ENCODE measurements at places on chromosomes 5 and 9. TPM values are rescaled to one million over a fixed set of nuclear protein-coding genes. Genes with fewer than 3 reads are reported as not detected.
A peak's percentile ranks its signal among the peaks of the same experiment; 100 is the strongest.

DNA sequence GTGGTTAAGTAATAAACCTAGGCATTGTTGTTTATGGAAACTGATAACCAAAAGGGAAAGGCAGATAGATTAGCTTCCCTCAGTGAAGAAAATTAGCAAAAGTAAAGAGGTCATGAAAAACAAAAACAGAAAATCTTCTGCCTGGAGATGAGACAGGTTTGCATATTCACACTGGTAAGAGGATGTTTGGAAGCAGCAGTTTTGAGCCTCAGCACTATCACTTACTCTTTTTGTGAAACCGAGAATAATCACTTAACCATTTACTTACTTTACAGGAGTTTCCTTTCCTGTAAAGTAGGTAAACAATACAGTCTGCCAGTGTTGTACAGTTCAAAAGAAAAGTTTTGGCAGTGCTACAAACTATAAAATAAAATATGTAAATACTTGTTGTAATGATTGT lies 35.5 kb upstream of the EMB start:
- DNase-seq, result no peak

DNA sequence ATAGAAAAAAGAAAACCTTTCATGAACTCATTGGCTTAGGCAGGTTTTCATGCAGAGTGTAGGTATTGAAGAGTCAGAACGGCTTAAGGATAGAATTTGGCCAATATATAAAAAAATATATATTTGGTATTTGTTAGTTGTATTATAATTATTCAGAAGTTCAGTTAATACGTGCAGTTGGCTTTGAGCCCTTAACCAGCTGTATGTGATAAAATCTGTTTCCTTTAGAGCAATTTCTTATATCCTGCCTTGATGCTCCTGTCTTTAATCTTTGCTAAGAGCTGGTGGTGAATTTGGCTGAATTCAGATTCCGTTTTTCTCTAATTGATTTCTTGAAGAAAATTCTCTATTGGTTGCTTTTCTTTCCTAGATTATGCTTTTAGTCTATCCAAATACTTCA lies 3.7 kb downstream of the ANXA1 start:
- DNase-seq, result no peak

GRCh38 chr9:12737871-12738270 lies 36.9 kb upstream of the LURAP1L start:
- DNase-seq, result no peak

DNA sequence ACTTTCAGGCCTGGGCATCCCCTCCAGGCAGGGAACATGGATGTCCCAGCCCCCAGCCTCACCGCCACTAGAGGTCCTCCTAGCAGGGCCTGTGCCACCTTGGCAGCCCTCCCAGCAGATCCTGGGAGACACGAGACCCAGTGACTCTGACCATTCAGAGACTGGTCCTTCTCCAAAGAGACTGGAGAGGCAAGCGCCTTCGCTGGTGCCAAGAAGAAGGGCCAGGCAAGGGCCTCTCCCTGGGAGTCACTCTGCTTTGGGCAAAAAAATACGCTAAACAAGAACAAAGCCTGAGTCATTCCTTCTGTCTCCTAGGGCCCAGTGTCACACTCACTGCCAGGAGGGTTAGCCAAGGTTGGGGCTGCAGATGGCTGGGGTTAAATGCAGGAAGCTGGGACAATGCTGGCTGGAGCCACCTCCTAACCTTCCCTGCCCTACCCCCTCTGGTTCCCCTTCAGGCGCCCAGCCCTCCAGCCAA lies 35.3 kb upstream of the SMIM23 start:
- DNase-seq, result no peak

GRCh38 chr5:116695681-116696080 lies 121.1 kb upstream of the SEMA6A start:
- no peak for DNase-seq

DNA sequence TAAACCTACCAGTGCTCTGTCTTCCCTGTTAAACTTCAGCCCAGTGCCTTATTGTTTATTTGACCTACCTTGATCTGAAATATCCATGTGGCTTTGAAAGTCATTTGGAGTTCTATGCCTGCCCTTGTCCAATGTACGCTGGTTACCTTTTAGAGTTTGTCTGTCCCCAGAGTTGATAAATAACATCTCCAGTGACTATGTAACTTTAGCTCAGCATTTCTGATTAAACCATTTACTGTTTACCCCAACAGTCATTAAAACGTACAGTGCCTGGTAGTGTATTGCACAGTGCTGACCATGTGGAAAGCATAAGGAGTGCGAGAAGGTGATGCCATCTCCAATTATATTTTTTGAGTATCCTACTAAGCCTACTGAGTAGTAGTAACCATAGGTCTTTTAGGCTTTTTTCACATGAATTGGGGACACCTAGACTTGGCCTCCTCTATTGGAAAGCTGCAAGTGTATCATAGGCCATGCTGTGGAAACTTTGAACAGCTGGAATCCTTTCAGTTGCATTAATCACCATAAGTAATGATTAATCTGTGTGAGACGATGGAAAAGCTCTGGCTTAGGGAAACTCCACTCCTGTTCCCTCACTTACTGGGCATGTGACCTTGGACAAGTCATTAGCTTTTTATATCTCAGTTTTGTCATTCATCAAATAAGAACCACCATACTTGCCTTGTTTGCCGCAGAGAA lies 93.5 kb downstream of the MAST4 start:
- DNase-seq, result no peak

- DNase-seq, result peak; percentile 67
Observed at GRCh38 chr9:69122082-69122548, 52.0 kb upstream of the TJP2 start.

DNA sequence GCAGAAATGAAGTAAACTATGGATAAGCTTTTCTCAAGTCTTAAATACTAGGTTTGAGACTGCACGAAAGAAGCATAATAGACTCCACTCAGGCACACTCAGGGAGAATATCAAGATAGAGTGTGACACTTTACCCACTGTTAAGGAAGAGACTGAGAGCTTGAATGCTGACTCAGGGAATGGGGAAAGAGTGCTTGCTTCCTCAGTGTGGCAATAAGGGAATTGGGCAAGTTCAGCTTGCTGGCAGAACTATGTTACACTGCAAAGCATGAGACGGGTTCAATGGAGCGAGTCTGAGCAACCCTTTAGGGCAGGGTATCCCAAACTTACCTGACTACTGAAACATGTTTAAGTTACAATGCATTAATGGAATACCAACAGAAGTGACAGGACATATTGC lies 237.7 kb upstream of the MEF2C start:
- DNase-seq, result peak; percentile 43

- DNase-seq, result no peak
Observed at GRCh38 chr9:127531676-127532075, 80.4 kb downstream of the LRSAM1 start.

The ABLIM3 gene
- 17.3 TPM for total RNA-seq
